ENCODE measurements at places on chromosomes 5 and 9.

DNA sequence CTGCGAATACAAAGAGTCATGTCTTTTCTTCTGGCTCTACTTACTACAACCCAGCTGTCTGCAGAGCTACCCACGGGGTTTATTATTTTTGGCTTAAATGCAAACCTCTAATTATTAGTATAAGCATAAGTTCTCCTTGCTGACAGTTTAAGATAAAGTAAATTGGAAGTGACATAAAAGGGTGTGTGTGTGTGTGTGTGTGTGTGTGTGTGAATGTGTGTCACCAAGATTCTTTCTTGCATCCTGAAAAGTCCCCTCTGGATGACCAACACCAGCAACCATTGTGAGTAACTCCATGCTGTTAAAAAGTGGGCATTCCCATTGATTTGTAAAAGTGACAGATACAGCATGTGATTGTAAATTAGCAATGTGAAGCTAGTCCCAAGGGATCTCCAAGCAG lies 803.8 kb upstream of the ZNF608 start:
- DNase-seq = no peak

- no peak for DNase-seq
Observed at GRCh38 chr5:124467745-124468144, 278.7 kb downstream of the ZNF608 start.

DNA sequence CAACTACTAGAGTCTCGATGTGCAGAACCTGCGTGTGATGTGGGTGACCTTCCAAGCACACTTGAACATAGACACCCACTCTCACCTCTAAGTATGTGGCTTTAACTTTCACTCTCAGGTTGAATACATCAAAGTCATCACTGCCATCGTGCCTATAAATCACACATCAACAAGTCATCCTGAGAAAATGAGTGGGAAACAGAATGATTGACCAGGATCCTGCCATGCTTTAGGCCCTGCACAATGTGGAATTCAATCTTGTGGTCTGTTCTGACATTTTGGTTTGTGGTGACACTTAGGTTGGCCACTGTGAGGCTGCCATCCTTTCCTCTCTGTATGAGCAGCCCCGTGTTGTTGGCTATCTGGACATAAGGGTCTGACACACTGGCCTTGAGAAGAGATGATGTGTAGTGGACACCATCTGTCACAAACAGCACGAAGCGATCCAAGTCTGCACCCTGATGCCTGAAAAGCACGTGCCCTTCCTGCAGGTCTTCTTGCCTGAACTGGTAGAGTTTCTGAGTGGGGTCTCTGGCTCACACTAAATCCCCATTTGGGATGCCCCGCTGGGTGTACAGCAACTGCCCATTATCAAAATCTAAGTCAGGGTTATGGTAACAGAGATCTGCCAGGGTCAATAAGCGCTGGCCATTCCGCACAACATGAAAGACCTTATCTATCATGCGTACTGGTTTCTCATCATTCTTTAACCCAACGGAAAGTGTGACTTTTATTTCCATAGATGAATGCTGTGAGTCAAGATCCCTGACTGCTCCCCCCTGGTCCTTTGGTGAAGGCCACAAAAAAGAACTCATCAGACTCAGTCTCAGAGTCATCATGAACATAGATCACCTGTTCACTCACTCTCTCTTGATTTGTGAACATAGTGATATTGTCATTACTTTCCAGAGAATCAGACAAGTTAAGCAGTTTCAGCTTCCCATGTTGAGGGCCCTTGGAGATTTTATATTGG lies 116.6 kb downstream of the ESM1 start:
- no peak for DNase-seq

GRCh38 chr5:129962506-129962905 lies 58.2 kb downstream of the CHSY3 start:
- no peak for DNase-seq

GRCh38 chr5:37308793-37309192 lies 59.6 kb upstream of the CPLANE1 start:
- no peak for DNase-seq

GRCh38 chr9:74848153-74848525 lies 39.6 kb downstream of the TRPM6 start:
- no peak for DNase-seq

- no peak for DNase-seq
Observed at GRCh38 chr5:66824476-66824875, 228.3 kb downstream of the MAST4 start.

GRCh38 chr5:10457682-10458574 lies 16.2 kb downstream of the ROPN1L start:
- DNase-seq = no peak

DNA sequence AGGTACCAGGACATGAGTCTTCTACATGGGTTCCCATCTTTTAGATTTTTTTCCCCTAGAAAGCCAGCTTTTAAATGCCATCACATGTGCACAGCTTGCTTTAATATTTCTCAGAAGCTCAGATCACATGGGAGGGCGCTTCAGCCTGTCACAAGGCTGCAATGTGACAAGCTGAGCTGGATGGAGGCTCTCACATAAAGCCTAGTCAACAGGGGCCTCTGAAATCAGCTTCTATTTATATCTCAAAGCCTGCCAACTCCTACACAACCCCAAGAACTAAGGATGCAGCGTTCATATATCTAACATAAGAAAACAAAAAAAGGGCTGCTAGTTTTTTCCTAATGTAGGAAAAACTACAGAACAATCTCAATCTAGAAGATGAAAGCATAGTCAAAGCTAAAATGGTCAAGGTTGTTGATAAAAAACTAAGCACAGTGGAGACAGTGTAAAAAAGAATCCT lies 2.3 kb downstream of the ZFAND5 start:
- peak; percentile 50 for DNase-seq

GRCh38 chr9:132187121-132187620 lies 25.3 kb downstream of the NTNG2 start:
- DNase-seq = no peak

GRCh38 chr5:121746763-121747162 lies 104.9 kb upstream of the FTMT start:
- no peak for DNase-seq

DNA sequence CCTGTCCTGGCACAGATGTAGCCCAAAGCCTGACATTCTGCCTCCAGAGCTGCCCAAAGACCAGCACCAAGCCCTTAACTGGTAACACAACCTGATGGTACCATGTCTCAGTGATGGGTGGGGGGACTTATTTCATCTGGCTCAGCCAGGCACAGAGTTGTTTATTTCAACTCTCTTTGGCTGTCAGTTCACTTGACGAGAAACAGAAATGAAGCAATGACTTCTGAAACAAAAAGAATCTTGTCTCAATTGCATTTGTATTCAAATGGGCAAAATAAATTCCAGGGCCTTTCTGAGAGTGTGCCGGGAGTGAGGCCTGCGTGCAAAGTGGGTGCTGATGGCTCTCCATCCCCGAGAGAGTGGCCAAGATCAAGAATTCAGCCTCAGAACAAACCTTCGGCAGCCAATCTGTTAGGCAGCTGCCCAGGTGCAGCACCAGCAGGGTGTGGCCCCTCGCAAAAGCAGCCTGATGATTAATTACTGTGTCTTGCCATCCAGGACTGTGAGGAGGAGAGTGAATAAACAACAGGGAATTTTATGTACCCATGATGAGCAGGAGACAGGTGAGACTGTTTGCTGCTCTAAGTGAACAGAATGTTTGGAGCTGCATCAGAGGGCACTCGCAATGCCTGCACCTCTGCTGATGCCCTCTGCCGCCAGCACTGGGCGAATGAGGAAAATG lies 238.0 kb downstream of the HSPA4 start:
- no peak for DNase-seq

DNA sequence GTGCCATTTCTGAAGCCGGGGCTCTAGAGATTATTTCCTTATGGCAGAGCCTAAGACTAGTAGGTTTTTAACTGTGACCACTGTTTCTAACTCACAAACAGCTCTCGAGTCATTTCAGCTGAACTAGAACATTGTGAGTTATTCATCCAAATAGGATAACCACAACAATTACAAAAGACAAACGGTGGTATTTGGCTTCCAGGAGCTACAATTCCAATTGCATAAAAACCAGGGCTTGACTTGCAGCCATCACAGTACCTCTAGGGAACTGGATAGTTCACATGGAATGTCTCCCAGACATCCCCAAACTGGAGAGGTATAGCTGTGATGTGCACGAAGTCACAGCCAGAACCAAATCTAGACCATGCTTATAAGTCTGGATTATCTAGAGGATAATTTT lies 224.8 kb downstream of the FAM114A2 start:
- no peak for DNase-seq

GRCh38 chr5:33059081-33059480 lies 348.0 kb downstream of the NPR3 start:
- DNase-seq = no peak

DNA sequence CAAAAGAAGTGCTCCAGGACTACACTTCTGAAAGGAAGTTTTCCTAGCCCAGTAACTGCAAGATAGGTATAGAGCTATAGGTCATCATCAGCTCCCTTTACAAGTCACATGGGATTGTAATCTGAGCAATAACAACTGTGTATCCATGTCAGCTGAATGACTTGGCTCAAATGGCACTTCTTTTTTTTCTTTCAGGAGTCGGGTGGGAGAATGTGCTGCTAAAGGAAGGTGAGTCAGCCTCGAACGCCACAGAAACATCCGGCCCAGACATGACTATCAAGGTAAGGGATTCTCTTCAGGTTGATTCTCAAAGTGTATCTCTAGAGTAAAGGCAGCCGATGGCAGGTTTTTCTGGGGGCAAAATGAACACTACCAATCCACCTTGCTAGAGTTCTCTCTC lies 192.2 kb downstream of the C9orf152 start:
- peak; percentile 21 for DNase-seq

DNA sequence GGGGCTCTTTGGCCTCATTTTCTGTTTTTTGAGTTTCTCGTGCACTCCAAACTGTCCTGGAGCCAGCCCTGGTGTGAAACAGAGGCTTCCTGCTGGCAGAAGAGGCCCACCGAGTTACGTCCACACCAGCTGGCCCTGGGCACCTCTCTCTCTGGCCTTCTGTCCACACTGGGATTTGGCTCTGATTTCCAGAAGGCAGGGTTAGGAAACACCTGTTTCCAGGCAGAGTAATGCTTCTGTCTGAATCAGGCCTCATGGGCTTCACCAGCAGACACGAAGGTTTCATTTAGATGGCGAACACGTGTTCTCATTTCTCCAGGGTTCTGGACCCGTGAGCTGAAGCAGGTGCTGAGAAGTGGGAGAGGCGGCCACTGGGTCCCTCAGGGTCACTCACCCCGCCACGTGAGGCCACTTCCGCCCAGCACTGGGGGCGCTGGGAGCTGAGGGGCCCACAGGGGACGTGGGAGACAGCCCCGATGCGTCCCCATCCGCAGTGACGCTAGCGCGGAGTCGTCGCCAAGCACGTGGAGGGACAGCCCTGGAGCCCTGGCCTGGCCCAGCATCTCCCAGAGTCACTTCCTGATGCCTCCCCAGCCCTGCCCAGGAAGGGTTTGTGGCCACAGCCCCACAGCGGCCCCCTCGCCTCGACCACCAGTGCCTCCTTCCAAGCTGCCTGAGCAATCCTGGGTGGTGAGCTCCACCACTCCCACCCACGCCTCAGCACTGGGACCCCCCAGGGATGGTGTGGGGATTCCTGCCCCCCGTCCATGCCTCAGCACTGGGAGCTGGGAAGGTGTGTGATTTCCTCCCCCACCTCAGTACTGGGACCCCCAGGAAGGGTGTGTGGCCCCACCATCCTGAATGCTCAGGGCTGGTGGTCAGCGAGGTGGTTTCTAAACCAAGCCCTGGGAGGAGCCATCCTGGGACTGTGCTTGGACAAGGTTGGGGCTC lies 4.9 kb upstream of the LRRC14B start:
- no peak for DNase-seq

GRCh38 chr5:146254223-146254622 lies 50.8 kb downstream of the RBM27 start:
- no peak for DNase-seq

- DNase-seq = no peak
Observed at GRCh38 chr5:95989283-95990048, 27.8 kb upstream of the ELL2 start.

DNA sequence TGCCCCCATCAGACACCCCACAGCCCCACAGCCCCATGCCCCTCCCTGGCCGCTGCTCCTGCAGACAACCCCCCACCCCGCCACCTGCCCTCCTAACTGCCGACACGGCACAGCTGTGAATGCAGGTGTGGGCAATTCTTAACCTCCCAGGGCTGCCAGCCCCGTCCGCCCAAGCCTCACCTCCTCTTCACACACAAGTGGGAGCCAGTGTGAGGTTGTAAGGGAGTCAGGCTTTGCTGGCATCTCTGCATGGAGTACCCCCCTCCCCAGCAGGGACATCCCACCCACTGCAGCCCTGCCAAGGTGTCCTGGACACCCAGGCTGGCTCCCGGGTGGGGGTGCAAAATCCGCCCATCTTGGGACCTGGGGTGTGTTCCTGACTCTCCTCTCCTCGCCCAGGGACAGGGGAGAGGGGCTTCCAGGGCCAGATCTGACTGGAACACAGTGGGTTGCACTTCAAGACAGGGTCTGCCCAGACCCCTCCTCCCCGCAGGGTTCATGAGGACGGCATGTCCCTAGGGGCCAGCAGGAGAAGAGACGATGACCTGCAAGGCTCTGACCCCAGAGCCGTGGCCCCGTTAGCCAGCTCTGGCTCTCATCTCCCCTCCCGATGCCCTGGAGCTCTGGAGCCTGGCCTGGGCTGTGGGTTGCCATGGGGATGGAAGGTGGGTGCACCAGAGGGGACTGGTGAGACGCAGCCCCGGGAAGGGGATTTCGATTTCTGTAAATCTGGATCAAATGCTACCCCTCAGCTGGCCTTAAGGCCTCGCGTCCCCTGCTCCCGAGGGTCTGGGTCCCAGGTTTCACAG lies 34.4 kb downstream of the SARDH start:
- no peak for DNase-seq

DNA sequence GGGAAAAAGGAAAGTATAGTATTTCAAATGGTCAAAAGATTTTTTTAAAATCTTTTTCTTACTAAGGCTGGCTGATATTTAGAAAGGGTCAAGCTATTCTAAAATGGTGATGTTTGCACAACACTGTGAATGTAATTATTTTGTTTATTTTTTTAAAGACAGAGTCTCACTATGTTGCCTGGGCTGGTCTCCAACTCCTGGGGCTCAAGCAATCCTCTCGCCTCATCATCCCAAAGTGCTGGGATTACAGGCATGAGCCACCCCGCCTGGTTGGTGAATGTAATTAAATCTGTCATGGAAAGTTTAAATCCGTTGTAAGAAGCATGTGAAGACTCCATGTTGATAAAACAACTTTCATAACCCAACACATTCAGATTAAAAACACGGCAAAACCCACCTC lies 2.6 kb downstream of the UBTD2 start:
- no peak for DNase-seq

- no peak for DNase-seq
Observed at GRCh38 chr9:132828201-132828770, 49.8 kb downstream of the AK8 start.

- DNase-seq = no peak
Observed at GRCh38 chr5:62506659-62507460, 71.8 kb upstream of the LRRC70 start.

DNA sequence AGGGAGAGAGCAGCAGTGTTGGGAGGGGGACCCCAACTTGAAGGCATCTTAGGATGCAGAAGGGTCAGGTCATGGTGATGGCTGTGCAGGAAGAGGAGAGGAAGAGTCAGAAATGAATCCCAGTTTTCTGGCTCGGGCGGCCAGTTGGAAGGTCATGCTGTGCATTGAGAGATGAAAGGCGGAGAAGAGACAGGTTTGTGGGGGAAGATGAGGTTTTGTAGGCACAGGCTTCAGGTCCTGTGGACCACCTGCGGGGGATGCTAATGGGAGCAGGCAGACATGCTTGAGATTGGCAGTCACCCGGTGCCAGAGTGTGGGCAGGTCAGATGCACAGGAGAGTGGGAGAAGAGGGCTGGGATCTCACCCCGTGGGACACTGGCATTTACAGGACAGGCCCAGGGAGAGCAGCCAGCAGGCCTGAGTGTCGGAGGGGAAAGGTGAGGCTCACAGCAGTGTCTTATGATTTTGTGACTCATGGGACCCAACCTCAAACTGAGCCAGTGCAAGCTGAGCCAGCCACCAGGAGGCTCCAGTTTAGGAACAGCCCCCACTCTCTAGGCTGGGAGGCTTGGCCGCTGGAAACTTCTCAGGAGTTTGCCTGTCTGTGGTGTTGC lies 17.5 kb downstream of the STXBP1 start:
- no peak for DNase-seq
